Hepatocyte (in vitro differentiated cells): ENCODE measurements at places on chromosomes 7 and 10. TPM values are rescaled to one million over a fixed set of nuclear protein-coding genes. Genes with fewer than 3 reads are reported as not detected.

The CHN2 gene
- 12.3 and 13.7 TPM in 2 replicates for polyA plus RNA-seq

GRCh38 chr10:90999512-91000172, 78.8 kb upstream of the ANKRD1 start:
- DNase-seq, result no peak

The ZCCHC24 gene
- 14.5 and 20.6 TPM in 2 replicates for polyA plus RNA-seq

The CYP2E1 gene
- 0.47 TPM in 1 of 2 replicates, not detected in the other for polyA plus RNA-seq

The SNX8 gene
- polyA plus RNA-seq, result 81.4 and 98.0 TPM in 2 replicates

GRCh38 chr7:8215648-8216333, 46.2 kb downstream of the ICA1 start:
- DNase-seq, result no peak
